AG09319 (cell line): ENCODE measurements at places on chromosomes 6 and 20.

GRCh38 chr6:39488255-39488879 is 165.9 kb upstream of the KCNK16 start:
- DNase-seq, result no peak

- DNase-seq, result no peak
These were observed 200.7 kb downstream of the WDR27 start for GRCh38 chr6:169501128-169501527.

GRCh38 chr20:49320460-49320859 is 42.6 kb upstream of the ZNFX1 start:
- no peak for DNase-seq

GRCh38 chr6:170044836-170045562 is 245.9 kb downstream of the DLL1 start:
- DNase-seq, result no peak

- no peak for DNase-seq
These were observed 4.3 kb upstream of the MCM3 start for GRCh38 chr6:52288841-52289240.

- DNase-seq, result no peak
These were observed 9.6 kb upstream of the BEND3 start for GRCh38 chr6:107124934-107125348.

DNA sequence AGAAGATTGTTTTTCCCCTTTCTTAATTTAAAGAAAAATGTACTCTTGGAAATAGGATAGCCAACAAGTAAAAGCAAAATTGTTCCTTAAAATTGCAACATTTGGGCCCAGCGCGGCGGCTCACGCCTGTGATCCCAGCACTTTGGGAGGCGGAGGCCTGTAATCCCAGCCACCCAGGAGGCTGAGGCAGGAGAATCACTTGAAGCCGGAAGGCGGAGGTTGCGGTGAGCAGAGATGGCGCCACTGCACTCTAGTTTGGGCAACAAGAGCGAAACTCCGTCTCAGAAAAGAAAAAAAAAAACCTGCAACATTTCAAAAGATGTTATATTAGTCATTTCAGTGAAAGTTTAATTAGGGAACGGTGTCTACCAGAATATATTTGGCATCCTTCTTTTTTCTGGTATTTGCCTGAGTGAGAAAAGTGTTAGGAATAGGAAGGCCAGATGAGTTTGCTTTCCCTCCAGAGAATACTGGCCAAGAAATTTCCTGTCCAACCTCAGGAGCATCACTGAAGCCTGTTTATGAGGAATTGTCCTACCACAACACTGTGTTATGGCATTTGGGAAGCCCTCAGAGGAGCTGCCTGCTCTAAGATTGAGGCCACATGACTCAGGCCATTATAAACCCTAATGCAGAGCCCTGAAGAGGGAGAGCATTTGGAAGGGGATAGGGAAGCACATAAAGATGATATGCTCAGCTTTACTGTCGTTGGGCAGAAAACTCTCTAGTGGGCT is 1.2 kb upstream of the GJA1 start:
- DNase-seq, result no peak

- DNase-seq, result no peak
These were observed 49.8 kb downstream of the HNF4A start for GRCh38 chr20:44405257-44405656.

- no peak for DNase-seq
These were observed 33.4 kb downstream of the CTNNBL1 start for GRCh38 chr20:37726971-37727956.

- DNase-seq, result no peak
These were observed 130.7 kb downstream of the LRFN2 start for GRCh38 chr6:40456390-40457013.

DNA sequence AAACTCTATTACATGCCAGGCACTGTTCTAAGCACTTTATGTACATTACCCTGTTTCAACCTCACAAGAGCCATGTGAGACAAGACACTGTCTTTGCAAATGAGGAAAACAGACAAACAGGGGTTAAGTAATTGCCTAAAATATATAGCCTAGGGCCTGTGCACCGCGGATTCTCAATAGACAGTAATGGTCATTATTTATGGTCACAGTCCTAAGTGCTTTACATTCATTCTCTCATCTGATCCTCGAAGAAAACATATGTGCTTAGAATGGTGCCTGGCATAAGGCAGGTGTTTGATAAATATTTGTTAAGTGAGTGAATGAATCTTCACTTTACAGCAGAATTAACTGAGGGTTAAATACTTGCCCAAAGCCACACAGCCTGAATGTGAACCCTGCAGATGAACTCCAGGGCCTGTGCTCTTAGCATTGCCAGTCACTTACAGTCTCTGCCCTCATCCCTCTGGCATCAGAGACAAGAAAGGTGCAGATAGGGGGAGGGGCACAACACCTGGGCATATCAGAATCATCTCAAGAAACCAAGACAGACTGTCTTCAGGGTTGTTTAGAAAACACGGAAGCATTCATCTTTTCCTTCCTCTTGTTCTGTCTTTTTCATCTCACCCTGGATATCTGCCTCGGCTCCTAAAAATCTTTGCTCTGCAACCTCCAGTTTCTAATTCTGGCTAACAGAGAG is 92.8 kb upstream of the SASH1 start:
- DNase-seq, result no peak

- no peak for DNase-seq
These were observed 115.8 kb downstream of the HFE start for GRCh38 chr6:26202811-26203583.

DNA sequence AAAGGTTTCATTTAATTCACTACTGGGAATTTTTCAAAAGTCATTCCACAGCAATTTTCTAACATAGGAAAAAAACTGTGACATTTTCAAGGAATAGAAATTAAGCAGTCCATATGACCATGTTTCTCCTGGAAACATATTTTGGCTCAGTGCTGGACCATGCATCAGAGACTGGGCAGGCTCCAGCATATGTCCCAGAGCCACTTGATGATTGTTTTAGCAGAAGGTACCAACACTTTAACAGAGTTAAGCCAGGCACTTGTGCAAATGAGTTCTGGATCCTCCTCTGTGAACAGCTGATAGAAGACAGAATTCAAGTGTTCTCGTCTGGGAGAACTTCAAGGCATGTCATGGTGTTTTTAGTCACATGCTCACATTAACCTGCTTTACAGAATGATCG is 516.3 kb downstream of the COL12A1 start:
- DNase-seq, result no peak

- no peak for DNase-seq
These were observed 38.0 kb downstream of the SCP2D1 start for GRCh38 chr20:18851629-18852028.

DNA sequence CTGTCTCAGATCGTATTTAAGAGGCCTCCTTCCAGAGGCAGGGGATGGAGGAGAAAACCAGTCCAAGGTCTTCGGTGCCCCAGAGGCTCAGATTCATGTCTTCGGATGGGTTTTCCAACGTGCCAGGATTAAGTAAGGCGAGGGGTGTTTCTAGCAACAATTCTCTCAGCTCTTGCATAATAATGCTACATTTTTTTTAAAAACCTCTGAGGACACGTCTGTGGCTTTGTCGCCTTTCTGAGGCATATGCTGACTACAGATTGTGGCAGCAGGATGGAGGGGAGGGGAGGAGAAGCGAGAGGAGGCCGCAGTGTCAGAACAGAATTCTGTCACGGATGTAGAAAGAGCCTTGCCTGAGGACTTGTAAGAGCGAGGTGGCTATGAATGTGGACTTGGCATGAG is 17.7 kb upstream of the CCDC167 start:
- DNase-seq, result no peak

DNA sequence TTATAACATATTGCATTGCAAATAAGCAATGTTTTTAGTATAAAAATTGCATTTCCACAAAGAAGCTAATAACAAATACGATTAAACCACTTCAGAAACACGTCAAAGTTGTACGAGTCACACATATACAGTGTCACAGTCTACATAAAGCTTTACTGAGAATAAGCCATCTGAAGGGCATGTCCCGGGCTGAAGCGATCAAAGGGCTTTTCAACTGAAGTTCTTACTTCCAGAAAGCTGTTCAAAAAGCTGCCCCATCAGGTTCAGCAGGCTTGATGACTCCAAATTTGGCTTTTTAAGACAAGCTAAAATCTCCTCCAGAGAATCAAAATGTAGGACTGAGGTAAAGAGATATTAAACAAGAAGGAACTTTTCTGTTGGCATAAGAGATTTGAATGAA is 37.5 kb upstream of the HAO1 start:
- DNase-seq, result no peak

DNA sequence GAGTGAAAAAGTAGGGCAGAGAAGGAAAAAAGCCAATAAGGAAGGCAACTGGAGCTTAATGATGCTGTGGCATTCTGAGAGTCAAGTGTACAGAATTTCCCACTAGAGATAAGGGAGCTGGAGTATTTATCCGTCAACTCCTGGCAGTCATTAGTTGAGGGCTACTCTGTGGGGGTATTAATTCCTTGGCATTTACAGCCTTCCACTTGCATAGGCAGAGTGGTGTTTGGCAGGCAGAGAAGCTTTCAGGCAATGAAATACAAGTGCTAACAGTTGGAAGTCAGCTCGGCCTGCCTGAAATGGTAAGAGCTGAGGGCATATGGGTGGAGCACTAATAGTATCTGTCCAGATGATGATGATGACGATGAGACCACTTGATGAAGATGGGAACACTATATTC is 207.3 kb upstream of the FLRT3 start:
- DNase-seq, result no peak
